ENCODE measurements at places on chromosomes 13 and 19.

DNA sequence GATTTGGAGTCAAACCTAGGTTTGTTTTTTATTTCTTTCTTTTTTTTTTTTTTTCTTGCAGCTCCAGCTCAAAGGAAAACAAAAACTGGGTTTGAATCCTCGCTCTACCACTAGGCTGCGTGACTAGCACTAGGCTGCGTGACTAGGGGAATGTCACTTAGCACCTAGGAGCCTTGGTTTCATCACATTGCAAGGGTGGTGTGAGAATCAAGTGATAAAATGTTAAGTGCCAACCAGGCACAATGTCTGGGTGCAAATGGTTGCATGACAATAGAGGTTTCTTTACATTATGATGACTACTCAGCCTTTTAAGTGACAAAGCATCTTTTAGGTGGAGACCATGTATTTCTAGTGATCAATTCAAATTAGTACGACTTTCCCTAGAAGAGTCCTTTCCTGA lies 27.9 kb downstream of the RCBTB2 start:
- peak; percentile 38 for DNase-seq

DNA sequence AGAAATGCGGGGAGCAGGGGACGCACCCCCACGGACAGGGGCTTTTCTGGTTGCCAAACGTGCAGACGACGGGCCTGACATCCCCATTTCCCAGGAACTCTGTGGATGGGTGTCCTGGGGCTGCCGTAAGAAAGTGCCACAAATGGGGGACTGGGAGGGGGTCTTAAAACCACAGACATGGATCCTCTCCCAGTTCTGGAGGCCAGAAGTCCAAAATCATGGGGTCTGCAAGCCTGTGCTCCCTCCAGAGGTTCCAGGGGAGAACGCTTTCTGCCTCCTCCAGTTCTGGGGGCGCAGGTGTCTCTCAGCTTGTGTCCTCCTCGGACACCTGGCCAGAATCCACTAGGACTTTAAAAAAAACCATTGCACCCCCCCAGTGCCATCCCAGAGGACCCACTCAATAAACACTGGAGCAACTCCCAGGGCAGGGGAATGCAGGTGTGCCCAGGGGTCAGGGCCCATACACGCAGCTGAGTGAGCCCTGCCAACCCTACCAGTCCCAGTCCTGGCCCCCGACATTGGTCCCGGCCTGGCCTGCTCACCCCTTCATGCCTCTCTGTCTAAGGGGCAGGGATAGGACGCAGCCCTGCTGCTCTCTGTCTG lies 103.9 kb downstream of the GADD45B start:
- DNase-seq, result no peak

- DNase-seq, result no peak
These were observed 96.8 kb upstream of the DOCK9 start for GRCh38 chr13:99074693-99075092.

DNA sequence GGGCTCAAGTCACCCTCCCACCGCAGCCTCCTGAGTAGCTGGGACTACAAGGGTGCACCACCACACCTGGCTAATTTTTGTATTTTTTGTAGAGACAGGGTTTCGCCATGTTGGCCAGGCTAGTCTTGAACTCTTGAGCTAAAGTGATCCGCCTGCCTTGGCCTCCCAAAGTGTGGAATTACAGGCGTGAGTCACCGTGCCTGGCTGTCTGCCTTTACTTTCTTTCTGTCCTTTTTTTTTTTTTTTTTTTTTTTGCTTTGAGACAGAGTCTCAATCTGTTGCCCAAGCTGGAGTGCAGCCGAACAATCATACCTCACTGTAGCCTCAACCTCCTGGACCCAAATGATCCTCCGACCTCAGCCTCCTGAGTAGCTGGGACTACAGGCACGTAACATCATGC lies 25.0 kb upstream of the OR1M1 start:
- no peak for DNase-seq

GRCh38 chr13:70842062-70842644 lies 733.9 kb upstream of the KLHL1 start:
- no peak for DNase-seq

GRCh38 chr13:114045113-114045735 lies 71.3 kb upstream of the C13orf46 start:
- no peak for DNase-seq

DNA sequence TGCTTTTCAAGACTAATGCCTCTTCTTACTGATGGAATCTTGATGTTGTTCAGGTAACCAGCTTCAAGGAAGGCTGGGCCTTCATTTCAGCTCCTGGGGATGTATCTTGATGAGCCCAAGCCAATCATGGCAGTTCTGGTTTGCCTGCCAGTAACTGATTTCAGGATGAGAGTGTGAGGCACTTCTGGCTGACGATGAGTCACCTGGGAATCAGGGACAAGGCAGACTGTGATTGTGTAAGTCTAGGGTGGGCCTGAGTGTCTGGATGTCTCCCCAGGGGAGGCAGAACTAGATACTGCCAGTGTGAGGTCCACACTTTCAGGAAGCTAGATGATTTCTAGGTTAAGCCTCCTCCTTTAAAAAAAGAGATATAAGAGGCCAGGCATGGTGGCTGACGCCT lies 77.3 kb upstream of the KL start:
- no peak for DNase-seq

DNA sequence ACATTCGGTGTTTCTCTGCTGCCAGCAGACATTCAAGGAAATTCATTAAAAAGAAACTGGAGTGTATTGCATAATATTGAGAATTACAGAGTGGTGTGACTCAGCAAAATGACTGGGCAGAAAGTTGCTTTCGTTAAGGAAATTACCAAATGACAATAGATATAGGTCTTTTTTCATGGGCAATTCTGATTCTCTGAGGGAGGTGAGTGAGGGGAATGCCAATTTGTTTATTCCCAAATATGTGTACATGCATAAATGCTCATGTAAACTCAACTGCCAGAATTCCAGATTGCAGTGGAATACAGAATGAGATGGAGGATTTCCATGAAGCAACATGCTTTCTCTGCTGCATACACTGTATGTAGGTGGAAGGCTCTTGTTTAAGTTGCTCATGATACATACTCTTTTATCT lies 1730.1 kb downstream of the SLITRK5 start:
- no peak for DNase-seq

GRCh38 chr19:48137411-48137810 lies 26.8 kb upstream of the PLA2G4C start:
- no peak for DNase-seq

DNA sequence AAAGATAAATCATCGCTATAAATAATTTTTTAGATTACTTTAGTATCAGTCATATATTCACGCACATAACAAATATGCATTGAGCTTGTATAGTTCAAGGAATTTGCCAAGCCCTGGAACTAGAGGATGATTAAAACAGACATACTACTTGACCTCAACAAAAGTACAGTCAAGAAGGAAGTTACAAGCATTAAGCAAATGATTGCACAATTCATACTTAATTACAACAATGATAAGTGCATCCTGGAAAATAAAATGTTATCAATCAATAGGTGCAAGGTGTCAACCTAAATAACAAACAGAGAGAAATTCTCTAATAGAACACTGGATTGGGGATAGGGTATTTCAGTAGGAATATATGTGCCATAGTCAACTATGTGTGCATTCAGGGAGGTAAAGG lies 491.2 kb downstream of the GPC5 start:
- peak; percentile 8 for DNase-seq

DNA sequence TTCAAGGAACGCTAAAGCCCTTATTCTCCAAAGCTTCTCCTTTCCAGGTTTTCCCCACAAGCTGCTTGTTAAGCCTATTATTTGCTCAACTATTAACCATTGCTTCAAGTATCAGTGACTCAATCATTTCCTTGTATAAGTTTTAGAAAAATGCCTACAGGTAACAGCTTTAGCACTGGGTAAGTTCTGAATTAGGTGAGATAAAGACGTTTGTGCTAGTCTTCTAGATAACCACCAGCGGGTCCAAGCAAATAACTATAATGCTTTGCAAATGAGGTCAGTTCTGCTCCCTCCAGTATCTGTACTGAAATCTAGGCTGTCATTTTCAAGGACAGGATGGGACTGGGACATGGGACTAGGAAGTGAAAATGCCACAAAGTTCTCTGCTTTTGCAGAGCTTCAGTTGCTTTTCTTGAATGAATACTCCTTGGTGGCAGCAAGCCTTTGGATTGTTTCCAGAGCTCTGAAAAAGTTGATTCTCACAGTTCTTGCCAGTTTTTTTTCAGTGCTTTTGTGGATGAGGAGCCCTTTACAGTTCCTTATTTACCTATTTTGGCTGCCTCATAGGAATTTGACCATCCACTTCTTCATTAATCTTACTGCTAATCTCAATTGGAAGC lies 1487.7 kb downstream of the EFNB2 start:
- no peak for DNase-seq

DNA sequence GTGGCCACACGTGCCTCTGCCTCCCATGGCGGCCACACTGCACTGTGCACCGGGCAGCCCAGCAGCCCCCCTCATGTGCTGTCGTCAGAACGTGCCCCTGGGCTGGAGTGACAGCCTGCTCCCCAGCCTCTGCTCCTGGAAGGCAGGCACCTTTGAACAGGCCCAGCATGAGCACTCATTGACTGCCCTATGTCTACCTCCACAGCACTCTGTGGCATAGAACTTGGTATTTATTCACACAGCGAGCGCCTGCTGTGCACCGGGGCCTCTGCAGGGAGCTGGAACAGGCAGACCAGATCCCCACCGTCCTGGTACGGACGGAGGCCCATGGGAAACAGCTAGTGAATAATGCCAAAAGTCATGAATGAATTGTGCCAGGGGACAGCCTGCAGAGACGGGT lies 53.7 kb downstream of the DPF1 start:
- DNase-seq, result no peak

- no peak for DNase-seq
These were observed 26.5 kb downstream of the LTBP4 start for GRCh38 chr19:40627486-40628279.

DNA sequence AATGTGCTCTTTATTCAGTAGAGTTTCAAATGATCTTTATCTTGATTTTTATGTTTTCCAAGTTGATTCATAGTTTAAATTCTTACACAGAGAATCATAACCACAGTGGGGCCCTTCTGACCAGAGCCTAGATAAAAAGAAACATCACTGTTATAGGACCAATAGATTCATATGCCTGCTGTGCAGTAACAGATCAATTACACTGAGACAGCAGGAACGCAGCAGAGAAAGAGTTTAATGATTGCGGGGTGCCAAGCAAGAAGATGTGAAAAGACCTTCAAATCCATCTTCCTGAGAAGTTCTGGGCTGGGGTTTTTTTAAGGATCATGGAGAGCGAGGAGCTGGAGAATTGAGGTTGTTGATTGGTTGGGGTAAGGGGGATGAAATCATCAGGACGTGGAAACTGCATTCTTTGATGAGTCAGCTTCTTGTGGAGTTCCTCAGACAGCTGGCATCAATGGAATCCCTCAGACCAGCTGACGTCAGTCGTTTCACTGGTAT lies 346.6 kb downstream of the TBC1D4 start:
- no peak for DNase-seq

GRCh38 chr13:70708775-70709174 lies 600.5 kb upstream of the KLHL1 start:
- no peak for DNase-seq

GRCh38 chr13:26320766-26321165 lies 66.8 kb downstream of the CDK8 start:
- no peak for DNase-seq

DNA sequence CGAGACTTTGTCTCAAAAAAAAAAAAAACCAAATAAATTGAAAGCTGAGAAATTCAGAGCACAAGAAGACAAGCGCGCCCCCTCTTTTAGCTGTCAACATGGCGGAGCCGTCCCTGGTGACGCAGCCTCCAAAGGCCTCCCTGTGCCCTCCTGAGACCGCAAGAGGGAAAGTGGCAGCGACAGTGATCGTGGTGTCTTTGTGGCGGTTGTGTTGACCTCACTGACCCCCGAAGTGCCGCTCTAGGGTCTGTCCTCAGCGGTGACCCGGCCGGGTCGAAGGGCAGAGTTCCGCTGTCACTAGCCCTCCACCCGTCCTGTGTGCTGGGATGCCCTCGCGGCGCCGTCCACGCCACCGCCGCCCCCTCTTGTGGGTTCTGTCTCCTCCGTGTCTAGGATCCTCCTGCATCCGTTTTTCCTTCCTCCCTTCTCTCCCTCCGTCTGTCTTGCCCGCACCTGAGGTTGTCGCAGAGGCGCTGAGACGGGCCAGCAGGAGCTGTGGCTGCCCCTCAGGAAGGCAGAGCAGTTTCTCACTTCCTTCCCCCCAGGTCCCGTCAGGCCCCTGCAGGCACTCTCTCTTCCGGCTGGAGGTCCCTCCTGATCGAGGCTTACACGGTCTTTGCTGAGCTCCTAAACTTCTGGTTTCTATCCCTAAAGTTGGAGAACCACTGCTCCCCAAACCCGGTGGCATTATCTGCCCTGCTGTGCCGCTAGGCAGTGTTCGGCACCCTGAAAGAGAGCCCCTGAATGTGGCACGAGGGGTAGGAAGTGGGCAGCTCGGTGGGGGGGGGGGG lies 7.2 kb downstream of the UHRF1 start:
- DNase-seq, result no peak

- no peak for DNase-seq
These were observed 561.3 kb downstream of the FGF9 start for GRCh38 chr13:22232186-22232585.

GRCh38 chr19:45385392-45386221 lies 15.2 kb upstream of the ERCC2 start:
- DNase-seq, result peak; percentile 44
